ENCODE measurements at places on chromosomes 6 and 20.

GRCh38 chr6:24827970-24828369 is 29.3 kb upstream of the ARMH2 start:
- DNase-seq = no peak

- no peak for DNase-seq
These were observed 62.9 kb upstream of the HBS1L start for GRCh38 chr6:135117413-135117968.

- DNase-seq = no peak
These were observed 303.7 kb downstream of the UTRN start for GRCh38 chr6:144588697-144589325.

- no peak for DNase-seq
These were observed 17.7 kb downstream of the CLIC5 start for GRCh38 chr6:45997875-45998506.

DNA sequence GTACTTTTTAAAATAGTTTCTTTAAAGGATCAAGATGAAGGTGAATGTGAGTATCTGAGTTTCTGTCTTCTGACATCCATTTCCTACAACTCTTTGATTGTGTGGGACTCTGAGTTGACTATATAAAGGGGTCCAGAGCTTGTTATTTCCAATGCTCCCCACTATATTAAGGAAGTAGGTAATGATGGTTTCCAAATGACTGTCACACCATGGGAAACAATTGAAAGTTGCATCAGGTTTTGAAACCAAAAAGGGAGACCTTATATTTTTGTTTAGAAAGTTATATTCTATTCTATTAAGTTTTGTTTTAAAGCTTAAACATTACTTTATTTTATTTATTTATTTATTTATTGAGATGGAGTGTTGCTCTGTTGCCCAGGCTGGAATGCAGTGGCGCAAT is 11.2 kb downstream of the CASS4 start:
- DNase-seq = no peak

DNA sequence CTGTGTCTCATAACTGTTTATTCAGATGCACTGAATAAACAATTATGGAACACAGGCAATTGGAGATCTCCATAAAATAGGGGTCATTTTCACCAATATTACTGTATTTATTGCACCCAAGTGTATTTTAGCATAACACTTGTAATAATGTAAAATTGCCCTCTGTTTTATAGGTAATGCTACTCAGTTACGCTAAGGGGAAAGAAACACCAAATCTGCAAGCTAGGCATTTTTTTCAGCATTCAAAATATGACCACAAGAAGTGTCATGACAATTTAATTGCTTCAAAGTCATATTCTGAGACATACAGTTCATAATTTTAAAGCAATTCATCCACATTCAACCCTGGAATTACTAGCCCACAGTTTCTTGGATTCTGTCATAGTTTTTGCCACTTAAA is 643.2 kb upstream of the NOX3 start:
- DNase-seq = no peak

GRCh38 chr6:46513533-46513932 is 22.3 kb upstream of the RCAN2 start:
- no peak for DNase-seq

- no peak for DNase-seq
These were observed 111.3 kb downstream of the TNFAIP3 start for GRCh38 chr6:137978252-137978896.
